ENCODE measurements at places on chromosomes 7 and 10.

DNA sequence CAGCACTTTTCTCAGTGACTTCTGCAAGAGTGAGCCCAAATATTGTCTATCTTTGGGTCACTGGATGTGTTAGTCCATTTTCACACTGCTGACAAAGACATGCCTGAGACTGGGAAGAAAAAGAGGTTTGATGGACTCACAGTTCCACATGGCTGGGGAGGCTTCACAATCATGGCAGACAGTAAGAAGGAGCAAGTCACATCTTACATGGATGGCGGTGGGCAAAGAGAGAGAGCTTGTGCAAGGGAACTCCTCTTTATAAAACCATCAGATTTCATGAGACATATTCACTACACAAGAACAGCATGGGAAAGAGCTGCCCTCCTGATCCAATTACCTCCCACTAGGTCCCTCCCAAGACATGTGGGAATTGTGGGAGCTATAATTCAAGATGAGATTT lies 6.1 kb upstream of the HSPA12A start:
- DNase-seq = no peak

DNA sequence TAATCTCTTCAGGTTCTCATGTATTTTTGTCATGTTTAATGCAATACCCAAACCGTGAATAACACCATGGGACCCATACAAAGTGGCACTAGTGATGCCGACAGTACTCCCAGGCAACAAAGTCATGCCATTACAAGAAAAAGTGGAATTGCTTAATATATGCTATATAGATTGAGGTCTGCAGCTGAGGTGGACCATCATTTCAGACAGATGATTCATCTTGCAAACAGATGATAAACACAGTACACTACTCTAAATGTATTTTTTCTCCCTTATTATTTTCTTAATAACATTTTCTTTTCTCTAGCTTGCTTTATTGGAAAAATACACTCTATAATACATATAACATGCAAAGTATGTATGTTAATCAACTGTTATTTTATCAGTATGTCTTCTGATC lies 14.6 kb upstream of the PCDH15 start:
- no peak for DNase-seq

- DNase-seq = no peak
These were observed 809 bp upstream of the OGA start for GRCh38 chr10:101818872-101819633.

- no peak for DNase-seq
These were observed 8.4 kb upstream of the PVRIG start for GRCh38 chr7:100211342-100211780.

GRCh38 chr10:11539191-11539868 lies 72.1 kb downstream of the USP6NL start:
- DNase-seq = peak; percentile 45

Measured in fibroblast of upper back skin (primary cell).